NCI-H2107 (cell line): ENCODE measurements at places on chromosomes 11 and 22.

DNA sequence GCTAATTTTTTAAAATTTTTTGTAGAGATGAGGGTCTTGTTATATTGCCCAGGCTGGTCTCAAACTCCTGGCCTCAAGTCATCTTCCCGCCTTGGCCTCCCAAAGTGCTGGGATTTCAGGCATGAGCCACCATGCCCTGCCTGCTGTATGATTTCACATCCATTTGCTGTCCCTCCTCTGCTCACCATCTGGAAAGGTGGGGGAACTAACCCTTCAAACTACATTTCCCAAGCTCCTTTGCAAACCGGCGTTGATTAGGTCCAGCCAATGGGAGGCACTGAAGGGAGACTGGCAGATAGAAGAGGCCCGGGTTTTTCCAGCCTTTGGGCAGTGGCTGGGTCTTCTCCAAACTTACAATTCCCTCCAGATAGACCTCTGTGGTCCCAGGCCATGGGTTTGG, 19.3 kb downstream of the RFPL1 start:
- no peak for DNase-seq

DNA sequence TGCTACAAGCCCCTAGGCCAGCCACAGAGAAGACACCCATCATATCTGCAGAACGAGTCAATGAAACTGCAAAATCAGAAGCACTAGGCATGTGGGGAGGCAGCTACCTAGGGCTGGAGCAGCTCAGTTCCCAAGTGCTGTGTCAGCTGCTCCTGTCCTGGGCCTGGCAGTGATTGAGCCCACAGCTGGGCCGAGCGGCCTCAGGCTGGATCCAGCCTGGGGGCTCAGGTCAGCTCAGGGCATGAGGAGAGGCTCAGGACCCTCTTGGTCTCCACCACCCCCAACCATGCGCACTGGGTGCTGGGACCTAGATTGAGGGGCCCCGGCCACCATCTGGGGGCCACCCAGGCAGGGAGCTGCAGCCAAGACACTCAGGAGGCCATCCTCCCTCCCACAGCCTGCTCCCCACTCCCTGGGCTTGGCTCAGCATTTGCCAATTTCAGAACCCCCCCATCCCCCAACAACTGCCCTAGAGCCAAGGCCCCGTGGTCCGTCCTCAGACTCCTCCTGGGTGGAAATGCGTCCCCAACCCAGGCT, 2.4 kb upstream of the TNNT3 start:
- no peak for DNase-seq

DNA sequence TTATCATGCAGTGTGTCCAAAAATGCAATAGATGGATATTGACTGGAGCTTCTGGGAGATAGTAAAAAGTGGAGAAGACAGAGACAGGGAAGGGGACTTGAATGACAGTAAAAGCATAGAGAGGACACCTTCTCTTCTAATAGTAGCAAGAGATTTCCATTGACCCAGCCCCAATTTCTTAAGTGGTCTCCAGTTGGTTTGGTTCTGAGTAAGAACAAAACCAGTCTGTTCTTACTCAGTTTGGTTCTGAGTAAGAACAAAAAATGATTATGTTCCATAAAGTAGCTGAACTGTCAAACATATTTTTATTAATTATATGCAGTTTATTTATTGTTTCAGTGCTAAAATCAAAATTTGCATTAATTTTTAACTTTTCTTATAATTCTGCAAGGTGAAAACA, 316.8 kb upstream of the MPPED2 start:
- DNase-seq = no peak

DNA sequence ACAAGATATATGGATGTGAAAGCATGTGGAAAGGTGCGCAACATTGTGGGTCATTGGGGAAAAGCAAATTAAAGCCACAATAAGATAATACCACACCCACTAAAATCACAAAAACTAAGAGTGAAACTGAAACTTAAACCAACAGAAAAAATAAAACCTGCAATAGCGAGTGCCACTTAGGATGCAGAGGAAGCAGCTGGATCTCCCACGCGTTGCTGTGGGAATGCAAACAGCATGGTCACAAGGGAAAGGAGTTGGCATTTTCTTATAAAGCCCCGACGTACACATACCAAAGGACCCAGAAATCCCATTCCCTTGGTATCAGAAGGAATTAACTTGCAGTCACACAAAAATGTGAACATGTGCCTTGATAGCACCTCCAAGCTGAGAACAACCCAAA, 712.0 kb downstream of the TBC1D22A start:
- no peak for DNase-seq

- DNase-seq = no peak
Measured at GRCh38 chr11:68950270-68950669, 30.5 kb downstream of the MRGPRD start.

DNA sequence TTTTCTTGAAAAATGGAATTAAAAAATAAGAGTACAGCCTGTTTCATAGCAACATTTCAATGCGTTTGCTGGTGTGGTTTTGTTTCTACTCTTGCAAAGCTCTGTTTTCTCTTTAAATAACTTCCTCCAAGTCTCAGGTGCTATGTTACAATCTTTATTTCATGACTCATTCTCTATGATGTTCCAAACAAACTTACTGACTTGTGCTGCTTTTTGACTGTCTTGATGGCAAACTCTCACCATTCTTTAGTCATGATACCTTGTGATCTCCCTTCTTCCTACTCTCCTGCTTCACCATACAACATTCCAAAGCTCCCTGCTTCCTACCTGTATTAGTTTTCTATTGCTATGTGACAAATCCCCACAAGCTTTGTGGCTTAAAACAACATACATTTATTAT, 166.1 kb downstream of the C11orf91 start:
- DNase-seq = no peak

DNA sequence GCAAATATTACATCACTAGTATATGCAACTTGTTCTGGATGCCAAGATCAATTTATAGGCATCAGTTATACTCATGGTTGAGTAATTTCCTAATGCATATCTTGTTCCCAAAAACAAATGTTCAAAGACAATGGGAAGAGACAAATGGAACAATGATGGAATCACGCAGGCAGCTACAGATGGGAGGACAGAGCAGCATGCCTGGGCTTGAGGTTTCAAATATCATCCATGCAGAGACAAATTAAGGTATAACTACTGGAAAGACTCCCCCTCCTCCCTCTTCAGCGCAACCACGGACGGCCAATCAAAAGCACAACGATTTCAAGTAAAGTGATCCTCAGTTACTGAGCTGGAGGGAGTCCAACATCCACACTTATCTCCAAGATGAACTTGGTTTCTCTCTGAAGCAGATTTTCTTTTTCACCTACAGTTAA, 106.8 kb downstream of the CCDC83 start:
- DNase-seq = peak; percentile 27

DNA sequence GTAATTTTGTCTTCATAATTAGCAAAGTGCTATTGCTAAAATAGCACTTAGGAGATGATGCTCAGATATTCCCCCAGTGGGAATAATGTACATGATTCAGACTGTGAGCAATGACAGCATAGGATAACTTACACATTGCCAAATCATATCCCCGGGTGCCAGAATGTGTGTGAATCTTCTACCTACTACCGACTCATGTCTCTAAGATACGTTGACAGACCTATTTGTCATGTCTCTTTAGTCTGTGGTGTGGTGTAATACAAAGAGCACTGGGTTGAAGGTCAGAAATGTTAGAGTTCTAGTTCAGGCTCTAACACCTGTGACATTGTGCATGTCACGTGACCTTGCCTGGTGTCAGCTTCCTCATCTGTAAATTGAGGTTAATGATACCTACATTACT, 31.0 kb upstream of the PICALM start:
- DNase-seq = no peak

DNA sequence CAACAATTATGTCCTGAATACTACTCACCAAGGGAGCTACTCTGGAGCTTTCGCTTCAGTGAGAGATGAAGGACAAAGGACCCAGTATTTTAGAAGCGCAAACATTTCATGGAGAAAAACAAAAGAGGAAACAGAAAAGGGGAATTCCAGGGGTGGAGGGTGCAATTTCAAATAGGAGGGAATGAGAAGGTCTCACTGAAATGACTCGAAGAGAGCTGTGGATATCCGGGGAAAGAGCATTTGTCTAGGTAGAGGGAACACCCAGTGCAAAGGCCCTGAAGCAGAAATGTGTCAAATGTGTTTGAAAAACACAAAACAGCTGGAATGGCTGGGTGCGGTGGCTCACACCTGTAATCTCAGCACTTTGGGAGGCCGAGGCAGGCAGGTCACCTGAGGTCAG, 2.4 kb downstream of the RPS19BP1 start:
- DNase-seq = no peak

DNA sequence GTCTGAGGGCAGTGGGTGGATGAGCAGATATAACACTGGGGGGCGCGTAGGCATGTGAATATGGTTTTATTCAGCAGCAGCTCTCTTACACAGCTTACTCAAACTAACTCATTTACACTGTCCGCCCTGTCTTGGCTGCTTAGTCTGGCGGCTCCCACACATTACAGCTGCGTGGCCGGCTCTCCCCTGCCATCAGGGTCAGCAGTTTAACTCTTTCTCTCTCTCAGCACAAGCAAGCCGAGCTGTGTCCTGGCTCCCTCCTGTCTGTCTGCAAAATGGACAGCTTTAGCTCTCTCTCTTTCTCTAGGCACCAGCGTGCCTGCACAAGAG, 1310.1 kb upstream of the RAG2 start:
- no peak for DNase-seq

GRCh38 chr11:69239641-69240040, 54.3 kb upstream of the MYEOV start:
- DNase-seq = no peak
